Kidney epithelial cell (primary cell): ENCODE measurements at places on chromosomes 2 and 18.

DNA sequence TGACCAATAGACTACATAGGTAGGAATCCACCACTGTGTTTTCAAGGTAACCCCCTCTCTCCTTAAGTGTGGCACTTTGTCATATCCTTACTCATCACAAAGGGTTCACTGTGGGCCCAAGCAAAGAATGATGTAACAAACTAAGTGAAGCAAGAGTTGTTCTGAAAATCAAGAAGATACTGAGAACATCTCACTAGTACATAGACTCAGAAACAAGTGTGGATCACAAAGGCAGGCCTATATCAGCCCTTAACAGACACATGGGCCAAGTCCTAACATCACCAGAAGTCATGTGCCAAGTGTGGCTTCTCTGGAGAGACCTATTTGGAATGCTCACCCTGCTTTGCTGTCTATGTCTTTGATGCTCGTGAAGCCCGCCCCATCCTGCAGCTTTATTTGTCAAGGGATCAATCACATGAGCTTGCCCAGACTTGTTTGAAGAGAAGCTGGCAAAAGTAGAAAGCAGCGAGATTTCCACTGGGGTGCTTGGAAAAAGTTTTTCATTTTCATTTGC is 131.2 kb upstream of the TTC39C start:
- DNase-seq, result no peak

GRCh38 chr2:239671916-239672849 is 271.4 kb upstream of the HDAC4 start:
- DNase-seq, result no peak

- no peak for DNase-seq
Measured at GRCh38 chr2:102622646-102623045, 3.3 kb downstream of the SLC9A2 start.

- no peak for DNase-seq
Measured at GRCh38 chr18:42268186-42268725, 313.2 kb downstream of the PIK3C3 start.

GRCh38 chr2:136766073-136766404 is 694 bp downstream of the THSD7B start:
- DNase-seq, result no peak

- DNase-seq, result no peak
Measured at GRCh38 chr2:103734911-103735310, 973.1 kb downstream of the TMEM182 start.

GRCh38 chr2:220192994-220193753 is 565.7 kb downstream of the SLC4A3 start:
- DNase-seq, result peak; percentile 23

GRCh38 chr2:216575465-216575864 is 57.8 kb upstream of the IGFBP2 start:
- no peak for DNase-seq
